ENCODE measurements at places on chromosomes 1 and 21. TPM values are rescaled to one million over a fixed set of nuclear protein-coding genes. Genes with fewer than 3 reads are reported as not detected.

Gene ATP1A4
- total RNA-seq = not detected

Gene TMIGD3
- total RNA-seq = not detected

Gene DCST1
- total RNA-seq = not detected

Gene PDC
- not detected for total RNA-seq

Gene HSPG2
- 656 TPM for total RNA-seq

Gene CD2
- not detected for total RNA-seq

Gene KIF21B
- 11.4 TPM for total RNA-seq

Gene ST6GALNAC3
- total RNA-seq = 17.5 TPM

Gene TLR5
- 3.9 TPM for total RNA-seq

Gene MYCL
- 21.3 TPM for total RNA-seq

Gene LMX1A
- 0.18 TPM for total RNA-seq

Gene USH2A
- 0.55 TPM for total RNA-seq

Gene FOXO6
- total RNA-seq = 2.8 TPM

Gene FAM72B
- total RNA-seq = 2.0 TPM

Gene ARHGEF19
- total RNA-seq = 151 TPM

All from progenitor cell of endocrine pancreas (in vitro differentiated cells).